ENCODE measurements at places on chromosomes 1 and 21. TPM values are rescaled to one million over a fixed set of nuclear protein-coding genes. Genes with fewer than 3 reads are reported as not detected.

The VCAM1 gene
- 2.3 TPM for total RNA-seq

- no peak for DNase-seq
Measured at GRCh38 chr1:1622010-1622787, 6.9 kb downstream of the MIB2 start.

DNA sequence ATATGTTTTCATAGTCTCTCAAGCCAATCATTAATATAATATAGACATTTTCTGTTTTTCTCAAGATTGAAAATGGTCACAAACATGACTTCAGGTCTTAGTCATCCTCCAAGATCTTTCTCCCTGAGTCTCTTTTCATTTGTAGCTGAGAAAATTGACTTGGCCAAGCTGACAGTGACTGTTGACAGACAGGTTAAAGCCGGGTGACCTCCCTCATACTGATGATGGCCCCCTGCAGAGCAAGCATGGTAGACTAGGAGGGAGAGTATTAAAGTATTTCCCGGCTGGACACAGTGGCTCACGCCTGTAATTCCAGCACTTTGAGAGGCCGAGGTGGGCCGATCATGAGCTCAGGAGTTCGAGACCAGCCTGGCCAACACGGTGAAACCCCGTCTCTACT is 6.8 kb upstream of the KIAA1614 start:
- DNase-seq, result no peak

DNA sequence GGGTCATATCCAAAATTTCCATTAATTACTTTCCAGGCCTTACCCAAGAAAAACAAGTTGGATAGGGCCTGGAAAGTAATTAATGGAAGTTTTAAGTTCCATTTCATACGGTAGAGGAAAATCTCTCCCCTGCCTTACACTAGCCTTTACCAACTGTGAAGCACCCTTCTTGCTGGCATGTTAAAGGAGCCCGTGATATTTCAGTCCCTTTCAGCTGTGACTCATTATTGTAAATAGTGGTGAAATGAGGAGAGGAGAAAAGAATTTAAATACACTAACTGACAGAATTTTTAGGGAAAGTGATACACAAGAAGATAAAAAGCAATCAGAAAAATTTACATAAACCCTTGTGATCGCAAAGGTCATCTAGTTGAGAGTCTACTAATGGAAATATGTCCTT is 20.3 kb upstream of the KAZN start:
- no peak for DNase-seq

The TMEM200B gene
- total RNA-seq, result 0.90 TPM

The KIF14 gene
- 17.8 TPM for total RNA-seq

- DNase-seq, result no peak
Measured at GRCh38 chr1:12475101-12475500, 142.9 kb downstream of the DHRS3 start.

The FMO4 gene
- 1.9 TPM for total RNA-seq

- no peak for DNase-seq
Measured at GRCh38 chr21:18801468-18801867, 397.9 kb upstream of the TMPRSS15 start.

GRCh38 chr1:28246427-28246832 is 10.5 kb downstream of the ATP5IF1 start:
- no peak for DNase-seq

The MYOG gene
- not detected for total RNA-seq

The CLCA4 gene
- total RNA-seq, result not detected

- no peak for DNase-seq
Measured at GRCh38 chr1:217770918-217771317, 139.8 kb downstream of the SPATA17 start.

DNA sequence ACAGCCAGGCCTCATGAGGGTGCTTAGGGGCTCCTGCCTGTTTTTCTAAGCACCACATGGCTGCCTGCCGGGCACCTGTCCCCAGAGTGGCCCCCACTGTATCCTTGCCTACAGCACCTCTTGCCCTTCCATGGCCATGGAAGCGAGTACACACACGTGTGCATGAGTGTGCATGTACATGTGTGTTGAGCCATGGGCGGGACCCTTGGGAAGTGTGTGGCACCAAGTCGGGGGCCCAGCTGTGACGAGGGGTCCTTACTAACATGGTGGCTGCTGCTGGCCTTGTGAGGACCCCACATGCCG is 25.8 kb downstream of the KRTAP10-1 start:
- no peak for DNase-seq

GRCh38 chr21:21688889-21689288 is 690.7 kb downstream of the NCAM2 start:
- DNase-seq, result no peak

DNA sequence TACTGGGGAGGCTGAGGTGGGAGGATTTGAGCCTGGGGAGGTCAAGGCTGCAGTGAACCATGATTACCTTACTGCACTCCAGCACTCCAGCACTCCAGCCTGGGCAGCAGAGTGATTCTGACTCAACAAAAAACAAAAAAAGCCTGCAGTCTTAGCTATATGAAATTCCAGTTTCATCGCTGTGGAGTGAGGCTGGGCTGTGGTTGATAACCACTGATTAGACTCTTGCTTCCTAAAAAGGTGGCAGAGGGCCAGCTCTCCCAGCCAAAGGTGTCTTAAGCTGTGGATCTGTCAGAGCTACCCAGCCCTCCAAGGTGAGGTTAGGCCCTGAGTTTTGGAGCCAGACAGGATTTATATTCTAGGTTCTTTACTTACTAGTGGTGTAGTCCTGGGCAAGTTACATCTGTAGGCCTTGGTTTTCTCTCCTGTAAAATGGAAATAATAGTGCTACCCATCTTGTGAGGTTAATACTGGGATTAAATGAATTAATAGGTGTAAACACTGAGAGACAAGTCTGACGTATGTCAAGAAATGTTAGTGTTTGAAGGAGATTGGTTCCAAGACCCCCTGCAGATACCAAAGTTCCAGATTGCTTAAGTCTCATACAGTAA is 35.9 kb downstream of the TMCC2 start:
- no peak for DNase-seq

GRCh38 chr1:207007352-207008033 is 25.1 kb downstream of the C1orf116 start:
- DNase-seq, result no peak

The NTMT2 gene
- total RNA-seq, result not detected

GRCh38 chr1:1899967-1900327 is 9.1 kb upstream of the GNB1 start:
- DNase-seq, result no peak

DNA sequence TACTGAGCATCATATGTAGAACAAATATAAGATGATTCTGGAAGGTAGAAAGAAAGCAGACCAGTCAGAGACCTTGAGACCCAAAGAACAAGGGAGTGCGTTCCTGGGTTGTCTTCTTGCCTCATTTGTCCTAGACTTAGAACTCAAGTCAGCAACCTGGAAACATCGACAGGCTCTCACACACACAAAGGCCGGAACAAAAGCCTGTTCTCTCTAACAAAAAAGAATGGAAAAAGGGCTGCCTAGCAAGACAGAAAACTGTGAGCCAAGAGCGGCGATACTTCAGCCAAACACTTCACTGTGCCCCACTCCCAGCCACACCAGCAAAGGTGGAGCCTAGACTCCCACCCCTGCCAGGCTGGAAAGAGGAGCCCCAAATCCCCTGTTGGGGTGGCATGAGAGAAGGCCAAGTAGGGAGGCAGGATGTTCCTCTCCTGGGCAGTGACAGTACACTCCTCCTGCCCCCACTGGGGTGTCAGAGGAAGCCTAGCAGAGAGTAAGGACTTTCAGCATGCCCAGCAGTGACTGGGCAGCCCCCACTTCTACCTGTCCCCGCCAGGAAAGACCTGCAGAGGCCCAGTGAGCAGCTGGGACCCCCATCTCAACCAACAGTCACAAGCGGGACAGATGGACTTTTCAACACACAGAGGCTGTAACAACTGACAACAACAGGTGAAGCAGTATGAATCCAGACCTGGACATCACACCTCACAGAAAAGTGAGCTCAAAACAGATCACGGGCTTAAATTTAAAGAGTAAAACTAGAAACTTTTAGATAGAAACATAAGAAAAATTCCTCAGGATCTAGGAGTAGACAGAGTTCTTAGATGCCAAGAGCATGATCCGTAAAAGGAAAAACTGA is 33.0 kb downstream of the MRAP start:
- DNase-seq, result no peak

The CD5L gene
- total RNA-seq, result not detected

The PARP1 gene
- total RNA-seq, result 228 TPM

- no peak for DNase-seq
Measured at GRCh38 chr1:170776252-170776651, 112.3 kb downstream of the PRRX1 start.

The CHI3L1 gene
- not detected for total RNA-seq

- DNase-seq, result no peak
Measured at GRCh38 chr1:169499807-169500206, 14.1 kb upstream of the SLC19A2 start.

The MCOLN3 gene
- total RNA-seq, result 0.21 TPM

DNA sequence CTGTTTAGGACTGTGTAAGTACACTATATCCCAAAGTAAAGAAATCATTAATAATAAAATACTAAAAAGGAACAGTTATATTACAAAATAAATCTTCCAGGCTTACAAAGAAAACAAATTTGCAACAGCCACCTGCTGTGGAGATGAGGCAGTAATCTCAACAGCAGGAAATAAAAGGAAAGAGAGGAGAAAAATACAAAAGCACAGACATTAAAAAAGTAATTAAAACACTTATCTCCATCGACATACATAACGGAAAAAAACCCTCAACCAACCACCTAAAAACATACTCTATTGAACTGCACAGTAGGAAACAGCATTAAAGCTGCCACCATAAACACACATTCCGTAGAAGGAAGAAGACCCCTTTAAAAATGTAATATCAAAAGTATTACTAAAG is 317.6 kb downstream of the DPYD start:
- no peak for DNase-seq

DNA sequence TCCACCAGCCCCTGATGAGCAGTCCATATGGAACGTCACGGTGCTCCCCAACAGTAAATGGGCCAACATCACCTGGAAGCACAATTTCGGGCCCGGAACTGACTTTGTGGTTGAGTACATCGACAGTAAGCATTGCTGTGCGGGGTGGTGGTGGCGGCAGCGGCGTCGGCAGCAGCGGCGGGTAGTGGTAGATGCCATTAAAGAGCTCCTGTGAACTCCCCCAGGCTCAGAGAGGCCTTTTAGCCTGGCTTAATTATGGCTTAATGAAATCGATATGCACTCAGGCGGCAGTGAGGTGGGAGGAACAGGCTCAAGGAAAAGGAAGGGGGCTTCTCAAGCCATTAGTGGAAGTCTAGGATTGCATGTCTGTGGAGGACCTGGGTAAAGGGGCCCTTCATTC is 41.9 kb upstream of the CNTN2 start:
- DNase-seq, result no peak

The GNG12 gene
- 0.43 TPM for total RNA-seq

The GJB3 gene
- total RNA-seq, result not detected

GRCh38 chr21:29511096-29511495 is 212.4 kb downstream of the BACH1 start:
- DNase-seq, result no peak

DNA sequence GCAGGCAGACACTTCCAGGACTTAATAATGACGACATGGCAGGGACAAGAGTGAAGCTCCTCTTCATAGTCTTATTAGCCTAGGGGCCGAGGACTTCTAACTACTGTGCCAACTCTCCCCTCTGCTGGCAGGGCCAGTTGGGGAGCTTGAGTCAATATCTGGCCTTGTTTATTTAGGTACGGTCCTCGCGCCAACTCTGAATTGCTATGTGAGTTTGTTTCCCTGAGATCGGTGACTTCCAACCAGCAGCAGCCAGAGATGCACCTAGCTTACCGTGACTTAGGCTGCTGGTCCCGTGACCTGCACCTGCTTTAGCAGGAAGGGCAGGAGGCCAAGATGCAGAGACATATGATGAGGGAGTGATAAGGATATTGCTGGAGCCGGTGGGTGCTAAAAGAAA is 451.1 kb downstream of the PCP4 start:
- DNase-seq, result no peak

The AMY2B gene
- 4.6 TPM for total RNA-seq

DNA sequence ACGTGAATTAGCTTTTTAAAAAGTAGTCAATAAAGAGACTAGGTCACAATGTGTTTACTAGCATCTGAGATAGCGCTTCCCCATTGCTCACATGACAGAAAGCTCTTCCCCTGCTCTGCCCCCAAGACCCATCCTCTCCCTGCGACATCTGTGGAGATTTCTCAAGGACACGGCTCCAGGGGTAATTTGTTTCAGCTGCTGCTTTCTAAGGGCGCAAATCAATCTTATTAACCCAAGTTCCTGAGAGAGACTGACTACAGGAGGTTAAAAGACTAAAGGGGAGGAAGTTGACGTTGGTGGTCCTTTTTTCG is at the start of gene MYOCOS:
TSS of gene MYOCOS (plus strand) at position 92 of the 311 bp plus-strand sequence. CDS start 1,641 bp downstream, outside the sequence.
- DNase-seq, result no peak

- DNase-seq, result no peak
Measured at GRCh38 chr1:206636671-206637070, 1.3 kb downstream of the DYRK3 start.

The OR2T12 gene
- not detected for total RNA-seq

- DNase-seq, result no peak
Measured at GRCh38 chr1:53088616-53089300, 26.7 kb downstream of the PODN start.

DNA sequence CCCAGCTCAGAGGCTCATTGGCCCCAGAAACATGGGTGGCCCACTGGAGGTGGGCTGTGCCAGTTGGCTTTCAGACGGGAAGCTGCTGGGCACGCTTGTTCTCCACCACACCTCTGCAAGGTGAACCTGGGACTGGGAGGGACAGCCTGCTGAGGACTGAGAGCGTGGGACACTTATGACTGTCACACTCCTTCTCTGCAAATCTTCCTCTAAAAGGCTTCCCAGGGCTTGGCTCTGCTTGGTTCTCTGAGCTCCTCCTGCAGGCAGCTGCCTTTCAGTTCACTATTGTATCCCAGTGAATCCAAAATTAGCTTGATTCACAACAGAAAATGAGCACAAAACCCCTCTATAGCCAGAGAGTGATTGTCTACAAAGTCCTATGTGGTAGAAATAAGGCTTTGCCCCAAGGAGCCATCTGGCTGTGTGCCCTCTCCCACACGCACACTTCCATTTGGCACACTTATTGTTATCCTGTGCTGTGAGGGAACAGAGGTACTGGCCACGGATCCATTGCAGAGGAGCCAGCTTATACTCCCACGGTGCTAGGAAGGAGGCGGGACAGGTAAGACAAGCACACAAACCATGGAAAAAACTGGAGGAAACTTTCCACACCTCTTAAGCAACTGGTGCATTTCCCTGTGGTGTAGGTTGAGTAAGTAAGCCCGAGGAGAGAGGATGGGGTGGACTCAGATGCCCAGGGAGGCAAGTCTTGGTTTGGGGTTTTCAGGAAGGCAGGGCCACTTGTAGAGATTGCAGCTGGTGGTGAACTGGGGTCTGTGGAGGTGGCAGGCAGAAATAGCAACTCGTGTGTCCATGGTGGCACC is 18.9 kb upstream of the BTG2 start:
- no peak for DNase-seq
